ENCODE measurements at places on chromosomes 1 and 21. TPM values are rescaled to one million over a fixed set of nuclear protein-coding genes. Genes with fewer than 3 reads are reported as not detected.

Gene EDARADD
- total RNA-seq = 24.6 TPM

Gene ATAD3C
- 0.53 TPM for total RNA-seq

DNA sequence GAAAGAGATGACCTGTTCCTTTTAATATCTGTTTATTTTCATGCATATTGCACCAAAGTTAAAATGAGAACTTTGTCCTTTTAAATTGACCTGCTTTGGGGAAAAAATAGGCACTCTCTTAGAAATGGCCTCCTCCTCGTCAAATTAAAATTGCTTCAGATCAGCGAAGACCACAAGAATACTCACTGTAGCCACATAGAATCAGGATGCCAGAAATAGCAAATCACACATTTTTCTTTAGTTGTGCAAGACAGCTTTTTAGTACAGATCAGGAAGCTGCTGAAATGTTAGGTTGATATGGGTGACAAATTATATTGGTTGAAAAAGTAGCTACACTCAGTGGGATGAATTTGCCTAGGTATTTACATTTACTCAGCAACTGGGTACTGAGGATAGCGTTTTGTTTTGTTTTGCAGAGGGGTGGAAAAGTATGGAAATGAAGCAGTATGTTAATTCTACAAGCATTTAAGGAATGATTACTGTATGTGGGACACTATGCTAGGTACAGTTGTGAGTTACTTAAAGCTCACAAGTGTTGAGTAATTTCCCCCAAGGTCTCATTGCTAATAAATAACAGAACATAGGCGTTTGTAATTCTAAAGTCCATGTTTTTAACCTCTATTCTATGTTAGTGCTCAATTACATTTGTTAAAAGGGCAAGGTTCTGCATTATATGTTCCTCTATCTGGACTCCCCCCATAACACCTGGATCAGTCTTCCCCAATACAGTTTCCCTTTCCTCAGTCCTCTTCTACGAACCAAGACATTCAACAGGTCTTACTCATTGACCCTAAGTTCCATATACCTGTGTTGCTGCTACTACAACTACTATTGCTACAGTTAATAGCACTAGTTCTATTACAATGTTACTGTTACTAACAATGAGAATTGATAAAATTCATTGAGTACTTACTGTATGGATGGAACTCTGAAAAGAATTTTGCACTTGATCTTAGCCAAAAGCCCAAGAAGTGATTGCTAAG lies 99.4 kb upstream of the S1PR1 start:
- no peak for DNase-seq

GRCh38 chr1:223628233-223629125 lies 37.0 kb downstream of the CAPN8 start:
- peak; percentile 7 for DNase-seq

Gene OR2W3
- not detected for total RNA-seq

Gene CCDC190
- total RNA-seq = not detected

Gene TAL1
- total RNA-seq = not detected

- DNase-seq = no peak
Observed at GRCh38 chr1:29703596-29704370, 467.5 kb downstream of the PTPRU start.

DNA sequence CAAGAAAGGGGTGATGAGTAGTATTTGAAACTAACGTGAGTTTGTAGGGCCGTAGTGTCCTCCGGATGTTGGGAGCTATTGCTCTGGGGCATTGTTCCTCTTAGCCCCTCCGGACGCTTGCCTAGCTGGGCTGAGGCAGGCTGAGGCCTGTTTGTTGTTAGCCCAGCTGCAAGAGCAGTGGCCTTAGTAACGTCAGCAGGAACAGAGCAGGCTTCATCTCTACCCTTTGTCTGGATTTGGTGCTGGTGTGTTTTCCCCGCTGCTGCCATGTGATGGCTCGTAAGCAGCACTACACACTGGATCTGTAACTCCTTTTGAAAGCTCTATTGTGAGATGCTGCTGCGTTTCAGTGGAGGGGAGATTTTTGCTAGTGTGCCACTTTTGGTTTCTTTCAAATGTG lies 57.6 kb downstream of the DNM3 start:
- DNase-seq = no peak
